ENCODE measurements at places on chromosomes 11 and 22.

GRCh38 chr11:90448256-90448655 lies 225.4 kb upstream of the CHORDC1 start:
- no peak for DNase-seq

DNA sequence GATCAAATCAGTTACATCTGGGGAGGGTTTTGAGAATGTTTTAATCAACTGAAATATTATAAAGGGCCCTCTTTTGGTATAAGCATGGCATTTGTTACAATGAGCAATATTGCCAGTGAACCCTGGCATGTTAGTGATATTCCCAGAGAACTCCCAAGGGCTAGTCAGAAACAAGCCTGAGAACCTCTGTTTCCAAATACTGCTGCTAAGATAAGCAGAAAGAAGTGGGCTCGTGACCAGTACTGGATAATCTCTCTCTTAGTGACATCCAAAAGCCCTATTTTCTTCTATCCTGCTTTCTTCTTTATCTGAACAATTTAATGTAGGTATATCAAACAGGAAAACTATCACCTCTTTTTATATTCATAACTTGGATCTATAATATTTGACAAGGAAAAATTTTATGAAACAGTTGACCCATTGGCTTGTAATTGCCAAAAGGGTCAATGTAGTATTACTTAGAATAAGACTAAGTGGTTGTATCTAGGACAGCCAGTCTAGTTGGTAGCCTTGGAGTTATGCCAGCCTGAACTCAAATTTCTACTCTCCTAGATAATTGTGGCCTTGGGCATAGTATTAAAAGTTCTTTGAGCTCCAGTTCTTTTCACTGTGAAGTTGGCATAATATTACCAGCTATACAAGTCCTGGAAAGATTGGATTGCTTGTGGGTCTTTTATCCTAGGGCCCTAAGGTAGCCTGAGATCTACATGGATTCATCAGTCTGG lies 15.7 kb downstream of the CAT start:
- no peak for DNase-seq

- DNase-seq: no peak
Measured at GRCh38 chr11:126628790-126629621, 273.5 kb downstream of the ST3GAL4 start.

DNA sequence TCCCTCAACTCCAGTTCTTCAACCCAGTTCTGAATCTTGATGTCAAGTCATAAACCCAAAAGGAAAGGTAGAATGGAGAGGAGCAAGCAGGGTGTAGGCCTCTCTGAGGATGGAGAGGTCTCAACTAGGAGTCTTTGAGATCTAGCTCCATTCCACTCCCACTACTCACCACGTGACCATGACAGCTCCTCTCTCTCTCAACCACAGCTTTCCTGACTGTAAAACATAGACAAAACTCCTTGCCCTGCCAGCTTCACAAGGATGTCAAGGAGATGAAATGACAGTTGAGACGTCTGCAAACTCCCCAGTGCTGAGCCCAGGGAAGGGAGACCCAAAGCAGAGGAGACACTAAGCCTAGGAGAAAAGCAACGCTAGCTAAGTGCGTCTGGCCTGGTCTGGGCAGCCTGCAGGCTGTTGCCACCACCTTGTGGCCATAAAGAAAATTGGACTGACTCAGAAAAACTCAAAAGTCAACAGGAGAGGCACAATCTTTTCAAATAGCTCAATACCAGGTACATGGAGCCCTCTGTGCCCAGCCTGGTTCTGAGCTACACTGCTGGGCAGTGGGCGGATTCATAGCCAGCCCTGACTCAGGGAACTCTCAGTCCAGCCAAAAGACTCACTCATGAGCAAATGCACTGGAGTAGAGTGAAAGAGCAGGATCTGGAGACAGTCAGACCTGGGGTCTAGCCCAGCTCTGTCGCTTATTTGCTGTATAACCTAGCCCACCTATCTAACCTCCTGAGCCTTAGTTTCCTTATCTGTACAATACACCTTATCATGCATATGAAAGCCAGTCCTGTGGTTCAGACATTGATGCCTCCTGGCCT lies 3.4 kb downstream of the CLPB start:
- DNase-seq: peak; percentile 84

DNA sequence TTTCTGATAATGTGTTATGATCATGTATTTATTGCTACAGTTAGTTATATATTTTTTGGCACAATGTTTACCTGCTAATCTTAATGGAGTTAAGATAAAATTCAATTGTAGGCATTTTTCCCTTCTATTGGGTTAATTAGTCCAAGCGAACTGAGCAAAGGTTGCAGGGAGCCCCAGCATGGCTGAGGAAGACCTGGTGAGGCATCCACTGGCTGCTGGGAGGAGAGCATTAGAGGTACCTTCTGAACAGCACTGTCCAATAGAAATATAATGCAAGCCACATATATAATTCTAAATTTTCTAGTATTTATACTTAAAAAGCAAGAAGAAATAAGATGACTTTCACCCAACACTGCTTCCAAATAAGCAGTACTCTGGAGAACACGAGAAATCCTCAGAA lies 689 bp upstream of the TMEM126A start:
- no peak for DNase-seq

DNA sequence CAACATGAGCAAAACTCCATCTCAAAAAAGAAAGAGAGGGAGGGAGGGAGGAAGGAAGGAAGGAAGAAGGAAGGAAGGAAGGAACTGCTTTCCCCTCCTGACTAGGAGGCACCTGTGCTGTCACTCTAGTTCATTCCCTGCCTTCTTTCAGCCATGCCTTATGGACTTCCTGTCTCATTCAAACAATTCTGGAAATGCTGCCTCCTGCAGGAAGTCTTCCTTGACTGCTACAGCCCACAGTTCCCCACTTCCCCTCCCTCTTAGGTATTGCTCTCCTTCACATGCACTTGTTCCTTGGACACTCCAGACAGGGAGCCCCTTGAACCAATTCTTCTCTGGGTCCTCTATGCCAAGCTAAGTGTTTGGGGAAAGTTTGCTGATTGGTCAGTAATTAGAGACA lies 31.6 kb upstream of the WNT11 start:
- peak; percentile 41 for DNase-seq

DNA sequence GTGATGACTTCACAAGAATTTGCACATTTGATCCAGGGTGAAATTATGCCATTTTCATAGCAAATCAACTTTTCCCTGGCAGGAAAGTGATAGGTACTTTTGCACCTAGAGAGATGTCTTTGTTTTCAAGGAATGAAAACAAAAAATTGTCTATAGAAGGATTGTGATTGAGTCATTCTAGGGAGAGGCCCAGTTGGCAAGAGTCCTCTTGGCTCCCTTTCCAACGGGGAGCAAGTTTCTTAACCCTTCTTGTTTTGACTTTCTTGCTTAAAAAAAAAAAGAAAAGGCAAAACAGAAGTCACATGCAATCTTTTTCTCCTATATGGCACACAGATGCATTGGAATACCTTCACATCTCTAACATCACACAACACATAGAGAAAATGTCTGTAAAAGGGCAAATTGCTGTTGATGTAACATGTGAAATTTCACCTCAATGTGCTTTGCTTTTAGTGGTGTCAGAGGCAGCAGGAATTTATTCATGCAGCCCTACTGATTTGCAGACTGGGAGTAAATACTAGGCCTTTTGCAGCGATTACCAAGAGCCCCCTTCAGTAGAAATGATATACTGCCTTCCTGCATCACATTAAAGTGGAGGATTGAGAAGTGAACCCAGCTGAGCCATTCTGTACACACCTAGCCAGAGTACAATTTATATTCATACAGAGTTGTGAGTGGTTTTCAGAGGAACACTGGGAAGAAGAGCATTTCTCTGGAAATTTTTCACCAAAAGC lies 290.7 kb upstream of the MPPED2 start:
- no peak for DNase-seq

GRCh38 chr11:126658306-126659056 lies 303.0 kb downstream of the ST3GAL4 start:
- no peak for DNase-seq

DNA sequence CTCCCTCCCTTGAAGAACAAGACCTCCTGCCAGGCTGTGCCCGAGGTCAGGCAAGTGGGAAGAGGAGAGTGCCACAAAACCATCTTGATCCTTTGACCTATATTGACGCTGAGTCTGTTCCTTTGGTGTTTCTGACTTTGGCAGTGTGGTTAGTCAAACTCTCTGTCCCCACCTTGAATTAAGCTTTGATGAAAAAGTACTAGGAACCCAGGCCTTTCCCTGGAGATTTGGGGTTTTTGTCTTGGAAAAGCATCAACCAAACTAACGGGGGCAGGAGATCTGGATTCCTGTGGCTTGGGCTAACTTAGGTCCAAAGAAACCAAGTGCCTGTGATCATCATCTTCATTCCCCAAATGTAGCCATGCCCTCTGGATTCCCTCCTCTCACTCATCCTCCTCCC lies 40.4 kb downstream of the ARFGAP2 start:
- DNase-seq: no peak

GRCh38 chr11:118343248-118343647 lies 743 bp upstream of the CD3D start:
- DNase-seq: no peak

GRCh38 chr11:12853652-12854296 lies 155.3 kb upstream of the RASSF10 start:
- peak; percentile 56 for DNase-seq

GRCh38 chr11:113549611-113550578 lies 74.7 kb upstream of the DRD2 start:
- DNase-seq: no peak

DNA sequence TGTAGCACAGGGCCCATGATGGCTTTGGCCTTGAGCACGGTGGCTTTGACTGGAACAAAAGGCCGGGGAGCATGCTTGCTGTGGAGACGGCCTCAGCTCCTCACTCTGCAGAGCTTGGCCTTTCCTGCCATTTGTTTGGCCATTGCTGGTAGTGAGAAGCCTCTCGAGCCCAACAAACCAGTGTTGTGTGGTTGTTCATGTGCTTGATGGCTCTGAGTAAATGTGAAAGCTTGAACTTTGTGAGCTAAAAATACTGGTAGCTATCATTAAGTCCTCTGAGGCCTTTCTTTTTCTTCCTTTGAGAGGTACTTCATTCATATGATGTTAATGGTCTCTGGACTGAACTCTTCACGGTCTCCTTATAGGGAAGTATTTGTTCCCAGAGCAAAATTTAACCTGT lies 39.6 kb downstream of the NAT10 start:
- no peak for DNase-seq

DNA sequence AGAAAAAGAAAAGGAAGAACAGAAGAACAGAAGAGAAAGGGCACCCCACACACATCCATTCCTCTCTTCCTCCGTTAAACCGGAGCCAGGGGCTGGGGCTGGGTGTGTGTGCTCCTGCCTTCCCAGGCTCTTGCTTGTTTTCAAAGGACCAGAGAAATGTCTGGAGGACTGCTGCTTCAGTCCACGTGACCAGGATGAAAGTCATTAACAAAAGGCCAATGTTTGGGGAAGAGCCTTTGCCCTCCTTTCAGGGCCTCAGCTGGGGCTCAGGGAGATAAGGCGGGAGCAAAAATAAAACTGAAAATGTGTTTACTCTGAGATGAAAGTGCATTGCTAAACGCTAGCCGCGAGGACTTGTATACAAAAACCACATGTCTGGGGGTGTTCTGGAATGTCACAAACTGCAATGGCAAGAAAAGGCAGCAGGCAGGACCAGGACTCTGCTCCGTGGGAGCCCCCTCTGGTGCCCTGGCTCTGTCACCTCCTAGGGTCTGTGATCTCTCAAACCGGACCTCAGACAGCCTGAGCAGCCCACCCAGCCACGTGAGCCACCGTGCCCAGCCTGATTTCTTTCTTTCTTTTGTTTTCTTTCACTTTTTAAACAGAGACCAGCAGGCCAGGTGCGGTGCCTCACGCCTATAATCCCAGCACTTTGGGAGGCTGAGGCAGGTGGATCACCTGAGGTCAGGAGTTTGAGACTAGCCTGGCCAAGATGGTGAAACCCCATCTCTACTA lies 31.6 kb upstream of the MYH9 start:
- peak; percentile 89 for DNase-seq

- DNase-seq: no peak
Measured at GRCh38 chr11:45247433-45247832, 38.7 kb downstream of the SYT13 start.

DNA sequence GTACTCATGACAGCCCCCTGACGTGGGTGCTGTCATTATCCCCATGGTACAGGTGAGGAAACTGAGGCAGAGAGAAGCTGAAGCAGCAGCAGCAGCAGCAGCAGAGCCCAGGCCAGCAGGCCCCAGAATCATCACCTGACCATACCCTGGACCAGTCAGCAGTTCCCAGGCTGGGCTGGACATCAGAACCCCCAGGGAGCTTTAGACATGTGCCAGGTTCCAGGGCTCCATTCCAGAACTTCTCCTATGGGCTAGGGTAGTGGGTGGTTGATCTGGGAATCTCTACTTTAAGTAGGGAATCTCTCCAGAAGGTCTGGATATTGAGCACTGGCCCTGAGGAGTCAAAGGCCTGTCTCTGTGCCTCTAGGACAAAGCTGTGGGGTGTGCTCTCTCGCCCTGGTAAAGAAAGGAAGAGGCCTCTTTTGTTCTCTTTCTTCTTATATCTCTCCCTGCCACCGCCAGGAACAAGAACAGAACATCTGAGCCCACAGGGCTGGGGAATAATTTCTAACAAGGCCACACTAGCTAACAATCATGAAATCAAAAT lies 26.6 kb downstream of the MAFF start:
- no peak for DNase-seq

- no peak for DNase-seq
Measured at GRCh38 chr11:95359341-95359663, 128.3 kb upstream of the SESN3 start.

DNA sequence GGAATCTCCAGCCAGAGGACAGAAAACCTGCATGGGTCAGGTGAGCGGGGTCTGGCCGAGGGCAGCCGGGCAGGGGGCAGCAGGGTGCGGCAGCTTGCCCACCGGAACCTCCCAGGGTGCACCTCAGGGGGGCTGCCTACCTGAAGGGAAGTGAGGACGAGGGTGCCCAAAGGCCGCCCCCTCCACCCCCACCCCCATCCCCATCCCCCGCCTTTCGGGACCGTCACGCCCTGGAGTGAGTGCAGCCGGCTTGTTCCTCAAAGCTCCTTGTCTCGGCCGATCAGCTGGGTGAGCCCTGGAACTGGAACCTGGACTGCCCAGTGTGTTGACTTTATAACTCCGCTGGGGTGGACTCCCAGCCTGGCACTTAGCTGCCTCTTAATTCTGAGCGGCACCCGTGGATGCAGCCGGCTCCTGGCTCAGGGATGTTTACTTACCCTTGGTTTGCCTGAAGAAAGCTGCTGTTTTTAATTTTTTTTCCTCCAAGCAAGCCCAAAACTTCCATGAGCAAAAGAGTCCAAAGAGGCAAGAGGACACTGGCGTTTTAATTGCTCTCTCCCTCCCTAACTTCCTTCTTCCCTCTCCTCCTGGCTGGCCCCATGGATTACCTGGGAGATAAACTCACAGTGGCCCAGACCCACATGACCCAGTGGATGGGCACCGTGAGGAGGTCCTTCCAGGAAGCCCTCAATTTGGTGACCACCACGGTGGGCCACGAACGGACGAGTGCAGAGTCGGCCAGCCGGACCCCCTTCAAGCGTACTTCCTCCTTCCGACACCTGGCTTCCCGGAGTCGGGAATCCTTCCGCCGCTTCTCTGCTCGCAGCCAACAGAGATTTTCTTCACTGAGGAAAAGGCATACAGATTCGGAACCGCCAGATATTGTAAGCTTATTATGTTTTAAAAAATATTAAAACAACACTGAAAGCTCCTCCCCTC lies 87.8 kb upstream of the CRYBB3 start:
- peak; percentile 43 for DNase-seq

All from hematopoietic multipotent progenitor cell treated with erythropoietin and hydrocortisone succinate and interleukin-3 and kit ligand, for 4 days (in vitro differentiated cells).